ENCODE measurements at places on chromosomes 12 and 14. TPM values are rescaled to one million over a fixed set of nuclear protein-coding genes. Genes with fewer than 3 reads are reported as not detected.

- no peaks in the 10 kb centered on the region for H3K4me1 ChIP-seq
- no peak overlapping the region for H3K4me3 ChIP-seq
- no peak overlapping the region for H3K27ac ChIP-seq
- no peaks in the 10 kb centered on the region for H3K36me3 ChIP-seq
- no peak for DNase-seq
These were observed 11.1 kb downstream of the IFNG start for GRCh38 chr12:68148261-68148951.

DNA sequence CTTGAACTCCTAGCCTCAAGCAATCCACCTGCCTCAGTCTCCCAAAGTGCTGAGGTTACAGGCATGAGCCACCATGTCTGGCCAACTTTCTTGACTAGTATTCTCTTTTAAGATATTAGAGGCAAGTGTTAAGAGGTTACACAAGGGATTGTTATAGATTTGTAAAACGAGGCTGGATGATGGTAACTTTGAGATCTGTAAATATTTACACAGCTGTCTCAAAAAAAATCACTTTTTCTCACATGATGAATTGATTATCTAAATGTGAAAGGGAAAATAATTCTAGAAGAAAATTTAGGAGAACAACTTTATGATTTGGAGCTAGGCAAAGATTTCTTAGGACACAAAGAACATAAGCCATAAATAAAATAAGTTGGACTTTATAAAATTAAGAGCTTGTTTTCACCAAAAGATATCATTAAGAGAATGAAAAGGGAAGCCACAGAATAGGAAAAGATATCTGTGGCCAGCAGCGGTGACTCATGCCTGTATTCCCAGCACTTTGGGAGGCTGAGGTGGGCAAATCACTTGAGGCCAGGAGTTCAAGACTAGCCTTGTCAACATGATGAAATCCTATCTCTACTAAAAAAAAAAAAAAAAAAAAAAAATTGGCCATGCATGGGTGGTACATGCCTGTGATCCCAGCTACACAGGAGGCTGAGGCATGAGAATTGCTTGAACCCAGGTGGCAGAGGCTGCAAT lies 77.4 kb downstream of the BBS10 start:
- no peaks in the 10 kb centered on the region for H3K36me3 ChIP-seq
- no peak overlapping the region for H3K27ac ChIP-seq
- H3K4me1 ChIP-seq, result no peaks in the 10 kb centered on the region
- no peak for DNase-seq
- no peaks in the 10 kb centered on the region for H3K27me3 ChIP-seq
- no peak overlapping the region for H3K4me3 ChIP-seq

DNA sequence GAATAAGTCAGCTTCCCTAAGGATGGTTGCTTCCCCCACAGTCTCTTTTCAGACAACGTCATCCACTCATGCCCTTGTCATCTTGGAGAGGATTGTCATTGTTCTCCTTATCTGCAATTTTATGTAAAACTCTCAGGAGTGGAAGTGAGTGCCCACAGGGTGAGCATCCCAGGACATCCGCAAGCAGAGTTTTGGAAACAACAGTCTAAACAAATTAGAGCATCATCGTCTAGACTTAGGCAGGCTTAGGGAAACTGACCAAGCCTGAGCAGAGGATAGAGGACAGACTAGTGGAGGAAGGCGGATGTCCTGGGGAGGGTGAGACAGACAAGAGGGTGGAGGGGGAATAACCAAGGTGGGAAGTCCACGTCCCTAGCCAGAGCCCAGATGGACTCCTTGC lies 63.7 kb upstream of the BDKRB2 start:
- H3K4me1 ChIP-seq, result no peaks in the 10 kb centered on the region
- no peaks in the 10 kb centered on the region for H3K36me3 ChIP-seq
- H3K27ac ChIP-seq, result no peak overlapping the region

- no peak overlapping the region for H3K27ac ChIP-seq
- no peaks in the 10 kb centered on the region for H3K4me1 ChIP-seq
- no peak for DNase-seq
- no peaks in the 10 kb centered on the region for H3K27me3 ChIP-seq
These were observed 224.0 kb downstream of the KTN1 start for GRCh38 chr14:55803873-55804553.

DNA sequence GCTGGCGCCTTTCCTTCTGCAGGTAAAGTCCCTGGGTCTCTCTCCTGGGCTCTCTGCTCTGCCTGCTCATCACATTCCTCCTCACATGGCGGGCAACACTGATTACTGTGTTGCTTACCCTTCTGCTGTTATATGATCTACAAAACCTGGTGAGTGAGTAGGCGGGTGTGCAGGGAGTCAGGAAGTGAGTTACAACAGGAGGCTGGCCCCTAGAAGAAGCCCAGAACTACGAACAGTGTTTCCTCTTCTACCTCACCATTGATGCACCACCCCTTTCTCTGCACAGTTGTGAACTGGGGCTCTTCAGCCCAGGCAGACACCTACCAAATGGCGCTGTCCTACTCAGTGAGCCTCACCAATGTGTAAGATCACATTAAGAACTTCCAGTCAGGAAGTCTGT lies 4.9 kb upstream of the KLHL33 start:
- H3K36me3 ChIP-seq, result no peaks in the 10 kb centered on the region
- H3K27ac ChIP-seq, result no peak overlapping the region
- peaks cover 5% of the 10 kb centered on the region for H3K27me3 ChIP-seq
- H3K4me1 ChIP-seq, result no peaks in the 10 kb centered on the region
- no peak for DNase-seq
- H3K4me3 ChIP-seq, result no peak overlapping the region

- no peak overlapping the region for H3K27ac ChIP-seq
- no peaks in the 10 kb centered on the region for H3K27me3 ChIP-seq
- no peak overlapping the region for H3K4me3 ChIP-seq
- H3K4me1 ChIP-seq, result peaks cover 14% of the 10 kb centered on the region
- no peaks in the 10 kb centered on the region for H3K36me3 ChIP-seq
These were observed 61.3 kb downstream of the DIP2B start for GRCh38 chr12:50566066-50566465.

GRCh38 chr14:30988509-30988908 lies 36.9 kb upstream of the AP4S1 start:
- no peaks in the 10 kb centered on the region for H3K36me3 ChIP-seq
- H3K27ac ChIP-seq, result no peak overlapping the region
- H3K4me1 ChIP-seq, result no peaks in the 10 kb centered on the region

DNA sequence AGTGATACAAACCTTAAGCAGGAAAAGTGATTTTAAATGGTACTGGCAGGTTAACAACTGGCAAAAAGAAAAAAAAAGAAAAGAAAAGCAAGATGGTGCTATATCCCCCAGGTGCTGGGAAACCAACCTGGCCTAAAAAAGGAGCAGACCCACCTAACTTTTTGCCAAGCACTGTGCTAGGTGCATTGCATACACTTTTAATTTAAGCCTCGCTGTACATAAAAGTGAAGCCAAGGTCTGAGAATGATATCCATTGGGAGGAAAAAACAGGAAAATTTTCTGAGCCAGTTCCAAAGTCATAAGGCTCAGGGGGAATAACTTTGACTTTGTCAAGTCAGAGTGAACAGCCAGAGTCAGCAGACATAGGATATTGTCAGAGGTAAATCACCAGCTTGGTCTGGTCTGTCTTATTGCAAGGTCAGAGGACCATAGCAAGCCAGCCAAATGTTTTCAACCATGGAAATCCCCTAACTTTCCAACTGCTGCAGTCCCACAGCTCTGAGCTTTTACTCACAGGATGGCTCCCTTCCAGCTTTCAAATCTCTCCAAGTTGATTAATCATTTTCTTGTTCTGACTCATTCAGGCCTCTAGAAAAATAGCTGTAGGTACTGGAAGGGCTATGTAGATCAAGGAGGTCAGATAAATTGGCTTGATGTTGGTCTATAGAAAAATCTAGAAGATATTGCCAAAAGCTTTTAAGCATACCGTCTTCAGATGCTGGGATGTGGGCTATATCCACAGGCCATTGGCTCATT lies 412.9 kb downstream of the RAD51B start:
- H3K27ac ChIP-seq, result peak overlapping the region; percentile 75
- DNase-seq, result no peak
- no peaks in the 10 kb centered on the region for H3K36me3 ChIP-seq
- no peaks in the 10 kb centered on the region for H3K27me3 ChIP-seq
- H3K4me1 ChIP-seq, result peaks cover 39% of the 10 kb centered on the region
- no peak overlapping the region for H3K4me3 ChIP-seq

GRCh38 chr12:29427964-29428363 lies 47.0 kb upstream of the ERGIC2 start:
- no peak for DNase-seq
- H3K4me1 ChIP-seq, result peaks cover 23% of the 10 kb centered on the region
- H3K27me3 ChIP-seq, result no peaks in the 10 kb centered on the region
- no peaks in the 10 kb centered on the region for H3K36me3 ChIP-seq
- H3K27ac ChIP-seq, result no peak overlapping the region

DNA sequence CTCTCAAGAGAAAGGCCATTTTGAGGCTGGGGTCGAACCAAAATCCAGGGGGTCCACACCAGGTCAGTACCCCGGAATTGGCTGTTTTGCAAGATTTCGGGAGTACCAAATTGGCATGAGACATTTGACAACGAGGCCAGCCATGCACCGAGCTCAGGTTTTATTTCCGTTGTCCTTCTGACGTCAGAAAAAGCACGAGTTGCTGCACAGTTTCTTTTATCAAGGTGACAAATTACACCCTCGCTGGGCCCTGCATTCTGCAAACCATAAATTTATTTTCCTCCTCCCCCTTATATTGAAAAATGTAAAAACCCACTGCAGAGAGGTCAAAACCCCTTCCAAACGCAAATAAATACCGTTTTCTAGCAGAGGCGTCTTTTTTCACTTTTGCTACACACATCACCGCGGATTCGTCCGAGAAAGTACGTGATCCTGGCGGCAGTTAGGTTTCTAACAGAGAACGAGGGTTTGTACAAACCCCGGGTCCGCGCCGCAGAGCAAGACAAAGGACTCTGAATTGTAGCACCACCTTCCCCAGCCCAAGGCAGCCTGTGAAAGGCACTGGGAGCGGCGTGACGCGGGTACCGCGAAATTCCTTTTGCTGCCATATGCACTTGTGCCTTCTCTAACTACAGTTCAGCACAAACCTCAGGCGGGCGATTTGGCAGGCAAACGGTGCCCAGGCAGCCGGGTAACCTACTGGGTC lies 1.8 kb downstream of the SLC38A1 start:
- peaks cover 45% of the 10 kb centered on the region for H3K27me3 ChIP-seq
- no peaks in the 10 kb centered on the region for H3K36me3 ChIP-seq
- peak; percentile 34 for DNase-seq
- H3K27ac ChIP-seq, result peak overlapping the region; percentile 84
- H3K4me3 ChIP-seq, result peak overlapping the region; percentile 56

DNA sequence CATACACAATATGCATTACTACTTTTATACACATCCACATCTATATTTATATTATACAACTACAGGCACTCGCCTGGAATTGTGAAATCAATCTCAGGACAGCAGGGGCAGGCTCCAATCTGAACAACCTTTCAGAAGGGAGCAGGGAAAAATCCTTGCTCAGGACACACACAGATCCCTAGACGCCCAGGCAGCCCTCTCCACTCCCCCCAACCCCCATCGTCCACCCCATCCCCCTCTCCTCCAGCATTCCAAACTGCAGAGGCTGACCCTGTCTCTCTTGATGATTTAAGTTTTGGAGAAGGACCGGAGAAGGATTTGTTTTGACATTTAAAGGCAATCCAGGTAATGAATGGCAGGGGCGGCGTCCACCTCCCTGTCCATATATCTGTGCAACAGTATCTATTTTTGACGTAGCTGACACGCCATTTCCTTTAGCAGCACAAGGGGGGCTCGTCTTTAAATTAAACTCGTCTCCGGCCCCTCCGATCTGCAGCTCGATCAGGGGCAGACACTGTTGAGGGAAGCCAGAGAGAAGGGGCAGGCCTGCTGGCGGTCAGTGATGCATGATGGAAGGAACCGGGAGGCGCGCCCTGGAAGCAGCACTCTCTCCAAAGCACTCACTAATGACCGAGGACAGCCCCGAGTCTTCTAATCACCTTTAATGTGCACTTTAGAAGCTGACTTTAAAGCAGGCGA lies 95.0 kb upstream of the TBX5 start:
- no peak for DNase-seq
- H3K27me3 ChIP-seq, result peaks cover 8% of the 10 kb centered on the region
- H3K36me3 ChIP-seq, result no peaks in the 10 kb centered on the region

- DNase-seq, result no peak
- H3K27ac ChIP-seq, result no peak overlapping the region
- no peaks in the 10 kb centered on the region for H3K4me1 ChIP-seq
- H3K36me3 ChIP-seq, result no peaks in the 10 kb centered on the region
- H3K27me3 ChIP-seq, result no peaks in the 10 kb centered on the region
These were observed 394.4 kb upstream of the STXBP6 start for GRCh38 chr14:25444381-25444780.

DNA sequence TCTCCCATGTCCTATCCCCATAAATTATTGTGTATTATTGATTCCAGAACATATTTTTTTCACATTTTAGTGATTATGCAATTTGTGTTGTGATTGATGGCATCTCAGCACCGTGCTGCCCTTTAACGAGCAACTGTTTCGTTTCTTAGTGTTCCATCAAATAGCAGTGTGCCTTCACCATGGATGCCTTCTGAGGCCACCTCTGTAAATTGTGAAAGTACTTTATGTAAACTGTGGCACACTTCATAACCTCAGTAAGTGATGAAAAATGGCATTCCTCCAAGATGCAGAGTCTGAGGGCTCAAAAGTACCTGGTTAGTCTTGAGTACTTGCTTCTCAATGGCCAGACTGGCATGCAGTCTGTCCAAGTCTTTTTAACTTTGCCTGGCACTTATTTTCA lies 8.2 kb downstream of the CHST11 start:
- H3K27me3 ChIP-seq, result no peaks in the 10 kb centered on the region
- DNase-seq, result peak; percentile 69
- H3K36me3 ChIP-seq, result no peaks in the 10 kb centered on the region
- peaks cover 10% of the 10 kb centered on the region for H3K4me1 ChIP-seq
- peak overlapping the region; percentile 82 for H3K27ac ChIP-seq
- no peak overlapping the region for H3K4me3 ChIP-seq

- no peak for DNase-seq
- peaks cover 18% of the 10 kb centered on the region for H3K4me1 ChIP-seq
- no peak overlapping the region for H3K27ac ChIP-seq
- no peaks in the 10 kb centered on the region for H3K27me3 ChIP-seq
- no peaks in the 10 kb centered on the region for H3K36me3 ChIP-seq
- peak overlapping the region; percentile 100 for H3K4me3 ChIP-seq
These were observed 722 bp downstream of the FAM234B start for GRCh38 chr12:13044906-13045299.

- peak overlapping the region; percentile 34 for H3K4me3 ChIP-seq
- peaks cover 97% of the 10 kb centered on the region for H3K27me3 ChIP-seq
- H3K4me1 ChIP-seq, result peaks cover 84% of the 10 kb centered on the region
- H3K36me3 ChIP-seq, result no peaks in the 10 kb centered on the region
- no peak for DNase-seq
These were observed 10.1 kb downstream of the SHMT2 start for GRCh38 chr12:57239587-57240065.

- no peak overlapping the region for H3K4me3 ChIP-seq
- DNase-seq, result no peak
- H3K4me1 ChIP-seq, result no peaks in the 10 kb centered on the region
- H3K36me3 ChIP-seq, result peaks cover 18% of the 10 kb centered on the region
- H3K27me3 ChIP-seq, result no peaks in the 10 kb centered on the region
These were observed 82.2 kb downstream of the PLEKHG7 start for GRCh38 chr12:92784797-92785562.

The KRT80 gene
- total RNA-seq, result 30.1 TPM

The ANKRD13A gene
- 57.0 TPM for total RNA-seq

The PLD4 gene
- total RNA-seq, result 0.76 TPM

The HOXC9 gene
- 0.32 TPM for total RNA-seq

The GPR135 gene
- 1.7 TPM for total RNA-seq

The TAC3 gene
- not detected for total RNA-seq

The ADAM21 gene
- total RNA-seq, result 0.29 TPM

The MVK gene
- 23.3 TPM for total RNA-seq

The KRT72 gene
- total RNA-seq, result not detected
